ENCODE measurements at places on chromosomes 3 and 15.
A peak's percentile ranks its signal among the peaks of the same experiment; 100 is the strongest.

DNA sequence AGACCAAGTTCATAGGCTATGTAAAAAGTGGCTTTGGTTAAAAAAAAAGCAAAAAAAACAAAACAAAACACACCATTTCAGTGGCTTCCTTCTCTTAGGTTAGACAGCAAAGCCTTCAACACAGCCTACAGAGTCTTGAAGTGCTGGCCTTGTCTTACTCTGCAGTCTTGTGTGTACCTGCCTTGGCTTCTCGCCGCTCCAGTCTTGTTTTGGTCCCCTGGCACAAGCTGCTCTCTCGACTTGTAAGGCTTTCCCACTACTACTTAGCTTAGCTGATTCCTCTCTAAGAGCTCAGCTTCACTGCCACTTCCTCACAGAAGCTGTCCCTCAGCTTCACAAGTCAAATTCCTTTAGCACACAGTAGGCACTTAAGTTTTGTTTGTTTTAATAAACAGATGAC is 63.0 kb downstream of the ST3GAL6 start:
- DNase-seq, result no peak

DNA sequence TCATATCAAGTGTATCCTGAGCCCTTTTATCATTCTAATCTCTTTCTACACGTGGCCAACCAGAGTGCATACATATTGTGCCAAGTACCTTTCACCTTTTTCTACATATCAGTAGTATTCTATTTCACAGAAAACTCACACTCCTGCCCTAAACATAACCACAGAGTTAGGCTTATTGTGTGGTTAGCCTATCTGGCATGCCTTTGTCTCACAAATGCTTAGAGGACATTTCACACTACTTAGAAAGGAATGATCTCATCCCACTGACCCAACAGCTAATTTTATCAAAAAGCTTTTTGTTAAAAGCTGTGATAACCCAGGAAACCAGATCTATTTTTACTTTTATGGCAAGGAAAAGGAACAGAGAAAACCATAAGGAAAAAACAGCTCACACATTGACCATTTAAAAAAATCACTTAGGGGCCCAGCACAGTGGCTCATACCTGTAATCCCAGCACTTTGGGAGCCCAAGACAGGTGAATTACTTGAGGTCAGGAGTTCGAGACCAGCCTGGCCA is 17.8 kb upstream of the MAP4 start:
- DNase-seq, result no peak

GRCh38 chr3:150202711-150203110 is 205.4 kb upstream of the TSC22D2 start:
- DNase-seq, result peak; percentile 75

- no peak for DNase-seq
Observed at GRCh38 chr3:14524920-14525660, 15.1 kb downstream of the GRIP2 start.

DNA sequence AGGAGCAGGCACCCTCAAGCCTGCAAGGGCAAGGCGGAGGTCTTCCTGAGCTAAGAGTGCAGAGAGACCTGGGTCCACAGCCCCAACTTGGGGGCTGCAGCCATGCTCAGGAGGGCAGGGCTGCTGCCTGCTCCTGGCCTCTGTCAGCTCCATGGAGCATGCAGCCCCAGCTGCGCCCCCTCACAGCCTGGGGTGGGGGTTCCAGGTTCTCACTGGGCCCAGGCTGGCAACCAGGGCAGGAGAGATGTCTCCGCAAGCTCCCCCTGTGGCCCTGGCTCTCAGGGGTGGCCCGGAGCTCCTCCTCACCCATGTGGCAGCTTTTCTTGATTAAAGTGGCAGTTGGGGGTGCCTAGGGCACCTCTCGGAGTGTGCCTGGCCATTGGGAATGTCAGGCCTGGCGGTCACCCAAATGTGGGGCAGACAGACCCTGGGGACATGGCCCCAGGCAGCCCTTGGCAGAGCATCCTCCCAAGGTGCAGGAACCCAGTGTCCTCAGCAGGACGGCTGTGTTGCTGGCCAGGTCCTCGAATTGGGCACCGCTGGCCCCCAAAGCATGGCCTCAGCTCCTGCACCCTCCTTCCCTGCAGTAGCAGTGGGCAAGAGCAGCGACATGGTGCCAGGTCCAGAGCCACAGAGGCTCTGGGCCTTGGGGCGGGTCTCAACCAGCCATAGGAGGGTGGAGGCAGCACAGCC is 210.1 kb upstream of the MLF1 start:
- no peak for DNase-seq

DNA sequence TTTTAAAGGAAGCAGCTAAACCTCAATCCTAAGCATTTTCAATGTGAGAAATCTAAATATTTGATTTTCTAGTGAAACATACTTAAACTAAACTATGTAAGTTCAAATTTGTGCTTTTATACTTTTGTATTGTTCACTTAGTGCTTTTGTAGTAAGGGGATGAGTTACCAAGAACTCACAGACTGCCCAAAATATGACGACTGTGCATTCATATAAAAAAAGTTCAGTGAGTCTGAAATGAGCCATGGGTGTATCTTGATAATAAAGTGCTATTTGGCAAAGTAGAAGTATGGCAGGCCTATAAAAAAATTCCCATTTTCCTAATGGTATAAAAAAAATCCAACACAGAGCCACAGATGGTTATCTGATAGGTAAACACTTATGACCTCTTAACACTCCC is 66.2 kb downstream of the NPTN start:
- DNase-seq, result no peak

GRCh38 chr3:44128057-44128775 is 113.5 kb upstream of the TOPAZ1 start:
- no peak for DNase-seq

DNA sequence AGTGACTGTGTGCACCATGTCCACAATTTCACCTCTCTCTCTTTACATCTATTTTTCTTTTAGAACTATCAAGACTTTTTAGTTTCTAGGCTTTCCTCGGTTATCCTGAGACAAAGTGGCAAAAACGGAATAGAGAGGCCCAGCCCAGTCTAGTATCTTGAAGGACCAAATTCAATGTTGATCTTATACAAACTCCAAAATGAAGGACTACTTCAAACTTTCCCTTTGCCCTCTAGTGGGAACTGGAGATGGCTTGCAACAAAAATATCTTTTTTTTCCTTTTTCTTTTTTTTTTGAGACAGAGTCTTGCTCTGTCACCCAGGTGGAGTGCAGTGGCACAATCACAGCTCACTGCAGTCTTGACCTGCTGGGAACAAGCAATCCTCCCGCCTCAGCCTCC is 338.5 kb upstream of the UMPS start:
- DNase-seq, result no peak

- DNase-seq, result no peak
Observed at GRCh38 chr3:158313338-158313927, 203.5 kb downstream of the RSRC1 start.

GRCh38 chr3:24648063-24648462 is 153.4 kb upstream of the THRB start:
- no peak for DNase-seq

DNA sequence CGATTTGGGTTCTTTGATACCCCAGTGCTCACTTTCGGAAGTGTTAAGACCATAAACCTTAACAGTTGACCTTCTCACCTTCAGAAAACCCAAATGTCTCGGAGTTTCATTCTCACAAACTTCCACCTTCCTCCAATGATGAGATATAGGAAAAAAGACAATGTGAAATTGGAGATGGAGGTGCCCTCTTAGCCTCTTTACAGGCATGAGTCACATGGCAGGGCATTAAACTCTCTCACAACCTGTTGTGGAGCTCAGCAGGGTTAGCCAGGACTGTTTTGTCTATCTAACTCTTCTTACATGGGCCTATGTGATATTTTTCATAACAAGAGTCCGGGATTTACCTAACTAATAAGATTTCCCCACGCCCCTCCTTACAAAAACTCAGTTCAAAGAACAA is 10.7 kb downstream of the AGTR1 start:
- no peak for DNase-seq

DNA sequence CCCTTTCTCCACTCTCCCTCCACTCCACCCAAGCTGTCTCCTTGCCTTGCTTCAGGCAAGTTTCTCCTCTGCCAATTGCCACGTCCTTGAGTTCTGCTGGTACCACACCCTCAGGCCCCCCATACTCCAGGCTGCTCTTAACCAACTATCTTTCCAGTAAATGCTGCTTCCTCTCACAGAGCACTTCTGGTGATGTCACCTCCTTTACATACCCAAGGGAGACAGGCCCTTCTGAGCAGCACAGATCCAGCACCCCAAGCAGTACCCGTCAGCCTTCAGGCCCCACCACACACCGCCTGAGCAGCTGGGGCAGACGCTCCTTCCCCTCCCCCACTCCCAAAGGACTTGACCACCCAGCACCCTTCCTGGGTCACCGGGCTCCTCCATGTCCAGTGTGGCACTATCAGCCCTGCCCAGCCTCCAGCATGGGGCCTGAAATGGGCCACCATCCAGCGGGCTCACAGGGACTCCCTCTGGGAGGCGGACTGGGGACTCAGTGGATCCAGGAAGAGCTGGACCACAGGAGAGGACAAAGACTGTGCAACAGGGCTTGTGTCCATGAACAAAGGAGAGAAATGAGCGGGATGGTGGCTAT is 50.2 kb downstream of the KLF15 start:
- DNase-seq, result no peak

GRCh38 chr3:32502118-32502945 is at the start of gene CMTM6:
CMTM6 (minus strand) TSS chr3:32502852; CDS start chr3:32502745, 107 bp downstream.
- peak; percentile 39 for DNase-seq

DNA sequence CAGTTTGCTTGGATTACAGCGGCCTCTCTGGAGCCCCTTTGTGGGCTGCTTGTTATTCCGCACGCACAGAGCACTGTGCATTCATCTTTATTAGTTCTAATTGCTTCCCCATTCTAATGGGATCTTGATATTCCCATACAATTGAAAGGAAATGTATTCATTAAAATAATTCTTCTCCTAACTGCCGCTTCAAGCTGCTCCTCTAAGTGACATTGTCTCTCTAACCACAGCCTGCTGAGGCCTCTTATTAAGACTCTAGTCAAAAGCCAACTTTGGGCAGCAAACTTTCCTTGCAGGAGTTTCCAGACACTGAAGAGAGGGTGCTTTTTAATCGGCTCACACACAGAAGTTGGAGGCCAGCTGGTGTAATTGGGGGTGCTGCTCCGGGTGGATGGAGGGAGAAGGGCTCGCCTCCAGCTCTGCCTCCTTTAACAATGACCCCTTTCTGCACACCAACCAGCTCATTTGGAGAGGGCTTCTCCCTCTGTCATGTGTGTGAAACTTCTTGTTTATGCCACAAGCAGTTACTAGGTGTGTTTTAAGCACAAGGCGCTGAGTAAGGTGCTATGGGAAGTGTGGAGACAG is 5.6 kb upstream of the MAGEF1 start:
- peak; percentile 49 for DNase-seq

DNA sequence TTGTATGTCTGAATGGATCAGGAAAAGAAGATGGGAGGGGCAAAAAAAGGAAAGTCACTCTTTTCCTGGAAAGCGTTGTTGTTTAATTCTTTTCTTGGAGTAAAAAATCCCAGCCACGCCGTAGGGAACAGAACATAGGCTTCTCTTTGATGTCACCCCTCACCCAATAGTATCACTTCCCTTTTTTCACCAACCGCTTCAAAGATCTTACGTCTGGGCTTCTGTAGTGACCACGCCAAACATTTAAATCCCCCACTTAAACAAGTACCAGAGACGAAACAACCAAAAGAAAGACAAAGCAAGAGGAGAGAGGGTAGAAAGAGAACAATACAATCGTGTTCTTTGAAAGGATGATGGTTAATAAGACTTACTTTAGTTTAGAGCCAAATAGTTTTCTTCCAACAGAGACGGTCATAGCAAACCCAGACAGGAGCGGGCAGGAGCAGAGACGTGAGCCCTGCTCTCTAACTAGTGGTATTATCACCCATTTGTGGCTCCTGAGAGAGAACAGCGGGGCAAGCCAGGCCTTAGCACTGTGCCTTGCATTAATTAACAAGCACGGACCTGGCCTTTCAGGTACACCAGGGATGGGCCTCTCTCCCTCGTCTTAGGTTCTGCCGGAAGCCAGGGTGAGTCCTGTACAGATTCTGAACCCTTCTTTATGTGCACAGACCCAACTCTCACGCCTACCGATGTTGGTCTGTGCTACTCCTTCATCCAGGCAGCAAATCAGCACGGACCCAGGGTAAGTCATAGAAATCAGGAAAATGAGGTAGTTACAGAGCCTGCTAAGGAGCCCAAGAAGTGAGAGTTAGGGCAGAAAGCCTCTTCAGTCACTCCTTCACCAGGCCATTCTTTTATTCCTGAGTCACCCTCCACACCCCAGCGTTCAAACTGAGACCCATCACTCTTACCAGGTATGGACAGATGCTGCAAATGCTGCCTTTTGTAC is 28.2 kb upstream of the BCL6 start:
- DNase-seq, result no peak

DNA sequence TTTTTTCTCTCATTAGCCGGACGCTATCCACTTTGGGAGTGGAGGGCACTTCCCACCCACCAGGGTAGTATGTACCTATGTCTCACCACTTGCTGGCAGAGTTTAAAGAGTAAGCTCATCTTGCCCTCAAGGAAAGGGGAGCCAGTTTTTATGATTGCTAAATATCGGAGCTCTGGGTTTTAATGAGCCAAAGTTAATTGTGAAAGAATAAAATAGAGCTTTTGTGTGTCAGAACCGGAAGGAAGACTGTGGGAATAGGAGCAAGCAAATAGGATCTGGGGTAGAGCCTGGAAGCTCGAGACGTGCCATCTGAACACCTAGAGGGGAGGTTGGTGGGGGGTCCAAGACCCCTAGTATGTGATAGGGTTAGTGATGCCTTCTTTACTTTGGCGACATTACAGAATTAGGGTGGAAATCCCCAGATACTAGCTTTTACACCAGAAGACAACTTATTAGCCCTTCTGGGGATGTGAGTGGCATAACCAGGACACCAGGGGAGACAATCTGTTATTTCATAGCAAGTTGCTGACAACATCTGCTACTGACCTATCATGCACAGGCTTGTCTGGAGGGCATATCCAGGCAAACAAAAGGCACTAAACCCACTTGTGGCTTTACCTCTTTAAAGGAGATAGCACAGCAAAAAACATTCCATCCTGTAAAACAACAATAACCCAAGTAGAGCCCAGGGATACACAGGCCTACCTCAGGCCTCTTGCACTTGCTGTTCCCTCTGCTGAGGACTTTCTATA is 333.8 kb downstream of the ZNF621 start:
- no peak for DNase-seq

GRCh38 chr3:29868543-29869101 is 587.8 kb downstream of the RBMS3 start:
- no peak for DNase-seq

GRCh38 chr3:120280026-120280425 is 5.0 kb downstream of the GPR156 start:
- DNase-seq, result no peak

DNA sequence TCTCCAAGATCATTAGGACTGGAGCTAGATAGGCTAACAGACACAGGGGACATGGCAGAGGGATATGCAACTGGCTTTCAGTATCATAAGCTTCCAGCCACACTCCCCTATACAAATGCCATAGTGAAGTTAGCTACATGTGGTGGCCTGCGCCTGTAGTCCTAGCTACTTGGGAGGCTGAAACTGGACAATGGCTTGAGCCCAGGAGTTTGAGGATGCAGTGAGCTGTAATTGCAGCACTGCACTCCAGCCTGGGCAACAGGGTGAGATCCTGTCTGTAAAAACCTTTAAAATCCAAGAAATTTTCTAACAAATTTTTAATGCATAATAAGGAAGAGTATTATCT is 37.3 kb downstream of the DLG1 start:
- no peak for DNase-seq

- peak; percentile 92 for DNase-seq
Observed at GRCh38 chr3:16148783-16149182, 25.7 kb upstream of the GALNT15 start.

Measured in skin of body (tissue), 3 donors.